ENCODE measurements at places on chromosomes 2 and 18.

- no peak for DNase-seq
These were observed 101.4 kb upstream of the ATP8B1 start for GRCh38 chr18:57904535-57904934.

DNA sequence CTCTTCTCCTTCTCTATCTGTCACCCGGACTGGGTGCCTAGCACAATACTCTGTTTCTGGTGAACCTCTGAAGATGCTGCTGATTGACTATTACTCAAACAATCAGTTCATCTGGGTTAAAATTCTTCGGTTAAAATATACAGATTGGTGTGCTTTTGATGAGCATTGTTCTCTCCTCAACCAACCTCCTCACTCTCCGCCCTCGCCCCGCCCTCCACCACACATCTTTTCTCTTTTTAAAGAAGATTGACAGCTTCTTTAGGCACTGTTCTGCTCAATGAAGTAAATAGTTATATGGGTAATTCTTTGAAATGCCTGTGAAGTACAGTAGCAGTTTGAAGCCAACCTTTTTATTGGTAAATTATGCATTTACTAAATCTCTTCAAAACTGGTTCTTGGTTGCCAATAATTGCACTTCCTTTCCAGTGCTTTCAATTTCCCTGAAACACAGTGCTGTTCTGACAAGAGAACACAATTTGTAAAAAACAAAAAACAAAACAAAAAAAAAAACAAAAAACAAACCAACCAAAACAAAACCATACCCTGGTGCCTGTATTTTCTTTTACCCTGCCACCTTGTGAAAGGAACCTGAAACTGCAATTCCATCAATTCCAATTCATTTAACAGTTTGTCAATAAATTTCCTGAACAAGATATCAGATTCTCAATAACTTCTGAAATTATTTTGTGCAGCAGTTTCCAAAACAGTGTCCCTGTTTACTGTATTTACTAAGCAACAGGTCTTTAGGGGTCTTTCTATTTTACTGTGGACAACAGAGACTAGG, 188.6 kb downstream of the LRP1B start:
- no peak for DNase-seq

GRCh38 chr2:21453723-21454450, 330.1 kb downstream of the TDRD15 start:
- DNase-seq, result no peak

DNA sequence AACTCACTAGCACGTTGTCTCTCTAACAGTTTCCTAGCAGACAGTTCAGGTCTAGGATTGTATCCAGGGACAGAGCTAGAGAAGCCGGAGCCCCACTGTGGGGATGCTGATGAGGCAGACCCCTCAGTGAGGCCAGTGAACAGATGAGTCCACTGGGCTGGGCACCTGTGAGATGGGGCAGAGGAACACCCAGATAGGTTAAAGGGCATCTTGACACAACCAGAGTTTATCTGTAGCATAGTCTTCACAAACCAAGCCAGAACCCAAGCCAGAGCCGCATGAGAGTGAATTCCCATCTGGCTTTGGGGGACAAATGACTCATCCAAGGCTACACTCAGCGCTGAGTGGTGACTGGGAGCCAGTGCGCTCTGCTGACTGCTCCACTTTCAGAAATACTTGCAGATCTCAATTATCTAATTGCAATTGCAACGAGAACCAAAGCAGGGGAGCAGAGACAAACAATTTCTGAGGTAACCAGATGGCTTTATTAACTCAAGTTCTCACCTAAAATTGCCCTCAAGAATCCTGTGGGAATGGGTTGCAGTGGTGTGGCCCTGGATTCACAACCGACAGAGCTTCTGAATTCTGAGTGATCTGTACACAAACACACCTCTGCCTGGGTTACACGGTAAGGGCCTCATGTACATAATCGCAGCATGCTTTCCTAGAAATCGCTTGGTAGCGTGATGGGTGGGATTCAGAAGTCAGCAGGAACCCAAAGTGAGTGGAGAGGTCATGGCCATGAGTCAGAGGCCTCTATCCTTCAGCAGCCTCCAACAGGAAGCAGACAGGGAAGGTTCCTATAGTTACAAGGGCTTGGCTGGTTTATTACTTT, 48.7 kb upstream of the MSH2 start:
- no peak for DNase-seq

GRCh38 chr2:73232403-73233153, 461 bp downstream of the PRADC1 start:
- DNase-seq, result no peak

GRCh38 chr2:97983134-97983533, 12.6 kb downstream of the TMEM131 start:
- DNase-seq, result no peak

- no peak for DNase-seq
These were observed 22.2 kb downstream of the KCNG2 start for GRCh38 chr18:79819968-79820351.

GRCh38 chr2:217559084-217559483, 443.7 kb downstream of the TNS1 start:
- no peak for DNase-seq

GRCh38 chr18:36297417-36298125, at the start of gene FHOD3:
Gene FHOD3, plus strand, starts transcription at chr18:36297713. Its CDS starts 123 bp downstream, at chr18:36297836.
- DNase-seq, result no peak

GRCh38 chr2:157923598-157924217, 47.6 kb upstream of the ACVR1 start:
- no peak for DNase-seq

GRCh38 chr2:174473796-174474195, 13.0 kb downstream of the GPR155 start:
- DNase-seq, result no peak

DNA sequence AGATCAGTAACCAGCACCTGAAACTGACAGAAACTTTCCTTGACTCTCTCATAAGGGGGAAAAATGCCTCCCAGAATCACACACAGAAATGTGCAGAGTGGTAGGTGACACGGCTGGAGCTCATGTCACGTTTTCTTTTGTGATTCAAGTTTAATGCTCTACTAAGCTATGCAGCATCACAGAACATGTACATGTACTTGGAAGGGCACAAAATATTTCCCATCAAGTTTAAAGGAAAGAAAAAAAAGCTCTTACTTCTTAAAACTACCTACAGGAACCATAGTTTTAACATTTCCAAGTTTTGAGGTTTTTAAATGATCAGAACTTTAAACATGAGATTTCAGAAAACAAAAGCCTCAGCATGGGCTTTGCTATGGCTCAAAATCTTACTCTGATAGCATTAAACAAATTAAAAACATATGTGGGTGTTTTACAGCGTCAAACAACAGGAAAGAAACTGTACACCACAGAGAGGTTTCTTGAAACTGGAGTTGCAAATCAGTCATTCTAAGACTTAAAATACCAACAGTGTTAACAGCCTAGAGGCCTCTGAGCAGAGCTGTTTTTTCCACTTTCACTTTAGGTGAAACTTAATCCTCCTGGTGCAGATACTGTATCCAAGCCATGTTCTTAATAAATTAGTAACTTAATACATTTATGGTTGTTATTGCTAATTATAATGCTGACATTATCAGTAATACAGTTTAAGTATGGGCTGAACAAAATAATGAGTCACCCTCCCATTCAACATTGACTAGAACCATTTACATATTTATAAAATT, 30.1 kb downstream of the MBP start:
- no peak for DNase-seq

GRCh38 chr2:43444989-43445645, 150.7 kb downstream of the THADA start:
- no peak for DNase-seq

GRCh38 chr2:191362841-191363240, 117.6 kb downstream of the MYO1B start:
- DNase-seq, result no peak

DNA sequence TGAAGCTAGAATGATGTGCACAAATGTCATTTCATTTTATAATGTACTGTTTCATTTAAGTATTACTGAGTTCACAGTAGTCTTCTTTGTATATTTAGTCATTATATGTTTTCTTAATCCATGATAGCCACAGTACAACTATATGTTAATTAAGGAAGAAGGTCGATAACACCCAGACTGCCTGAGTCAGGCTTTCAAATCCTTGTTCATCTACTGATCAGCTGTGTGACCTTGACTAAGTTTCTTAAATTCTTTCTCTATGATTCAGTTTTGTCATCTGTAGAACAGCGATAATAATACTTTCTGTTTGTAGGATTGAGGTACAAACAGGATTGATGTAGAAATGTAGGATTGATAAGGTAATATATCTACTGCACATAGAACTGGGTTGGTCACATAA, 5.4 kb downstream of the GCC2 start:
- DNase-seq, result no peak

GRCh38 chr2:31811482-31811881, 199.3 kb downstream of the MEMO1 start:
- no peak for DNase-seq
